ENCODE measurements at places on chromosomes 5 and 9. TPM values are rescaled to one million over a fixed set of nuclear protein-coding genes. Genes with fewer than 3 reads are reported as not detected.

DNA sequence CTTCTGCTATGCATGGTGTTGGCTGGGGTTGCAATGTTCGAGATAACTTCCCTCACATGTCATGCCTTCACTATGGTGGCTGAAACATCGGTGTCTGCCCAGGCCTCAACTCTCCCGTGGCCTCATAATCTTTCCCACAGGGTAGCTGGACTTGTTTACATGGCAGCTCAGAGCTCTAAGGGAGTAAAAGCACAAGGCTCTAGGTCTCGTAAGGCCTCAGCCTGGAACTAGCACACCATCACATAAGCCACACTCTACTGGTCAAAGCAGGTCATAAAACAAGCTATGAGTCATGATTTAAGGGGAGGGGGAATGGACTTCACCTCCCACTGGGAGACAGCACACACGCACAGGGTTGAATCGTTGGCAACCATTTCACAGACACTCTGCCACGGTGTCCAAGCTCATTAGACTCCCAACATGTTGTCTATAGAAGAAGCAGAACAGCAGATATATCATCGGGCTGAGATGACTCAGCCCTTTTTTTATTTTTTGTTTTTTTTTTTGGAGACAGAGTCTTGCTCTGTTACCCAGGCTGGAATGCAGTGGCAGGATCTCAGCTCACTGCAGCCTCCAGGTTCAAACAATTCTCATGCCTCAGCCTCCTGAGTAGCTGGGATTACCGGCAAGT is 66.8 kb upstream of the IL17B start:
- H3K4me3 ChIP-seq: no peak overlapping the region
- peak; percentile 63 for DNase-seq
- no peaks in the 10 kb centered on the region for H3K36me3 ChIP-seq
- H3K27ac ChIP-seq: peak overlapping the region; percentile 65
- peaks cover 24% of the 10 kb centered on the region for H3K4me1 ChIP-seq

GRCh38 chr5:38110130-38110529 is 148.2 kb upstream of the EGFLAM start:
- H3K27me3 ChIP-seq: no peaks in the 10 kb centered on the region
- no peak overlapping the region for H3K27ac ChIP-seq
- H3K4me1 ChIP-seq: peaks cover under 1% of the 10 kb centered on the region
- no peak overlapping the region for H3K4me3 ChIP-seq
- no peak for DNase-seq

DNA sequence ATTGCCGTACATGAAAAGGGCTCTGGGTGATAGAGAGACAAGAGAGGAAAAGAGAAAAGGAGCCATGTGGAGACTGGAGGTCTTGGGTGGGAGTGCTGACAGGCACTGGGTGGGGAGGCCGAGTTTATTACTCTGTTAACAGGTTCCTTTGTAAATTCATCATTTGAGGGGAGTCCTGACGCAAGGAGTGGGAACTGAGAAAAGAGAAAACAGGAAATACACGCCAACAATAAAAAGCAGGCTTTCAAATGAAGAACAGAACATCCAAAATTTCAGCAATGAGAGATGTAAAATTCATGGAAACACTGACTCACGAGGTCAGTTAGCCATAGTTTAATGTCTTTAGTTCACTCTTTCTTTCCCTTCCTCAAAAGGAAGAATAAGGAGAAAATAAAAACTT is 342.8 kb downstream of the TMEM167A start:
- no peak overlapping the region for H3K4me3 ChIP-seq
- no peaks in the 10 kb centered on the region for H3K27me3 ChIP-seq
- no peak overlapping the region for H3K27ac ChIP-seq
- no peak for DNase-seq

DNA sequence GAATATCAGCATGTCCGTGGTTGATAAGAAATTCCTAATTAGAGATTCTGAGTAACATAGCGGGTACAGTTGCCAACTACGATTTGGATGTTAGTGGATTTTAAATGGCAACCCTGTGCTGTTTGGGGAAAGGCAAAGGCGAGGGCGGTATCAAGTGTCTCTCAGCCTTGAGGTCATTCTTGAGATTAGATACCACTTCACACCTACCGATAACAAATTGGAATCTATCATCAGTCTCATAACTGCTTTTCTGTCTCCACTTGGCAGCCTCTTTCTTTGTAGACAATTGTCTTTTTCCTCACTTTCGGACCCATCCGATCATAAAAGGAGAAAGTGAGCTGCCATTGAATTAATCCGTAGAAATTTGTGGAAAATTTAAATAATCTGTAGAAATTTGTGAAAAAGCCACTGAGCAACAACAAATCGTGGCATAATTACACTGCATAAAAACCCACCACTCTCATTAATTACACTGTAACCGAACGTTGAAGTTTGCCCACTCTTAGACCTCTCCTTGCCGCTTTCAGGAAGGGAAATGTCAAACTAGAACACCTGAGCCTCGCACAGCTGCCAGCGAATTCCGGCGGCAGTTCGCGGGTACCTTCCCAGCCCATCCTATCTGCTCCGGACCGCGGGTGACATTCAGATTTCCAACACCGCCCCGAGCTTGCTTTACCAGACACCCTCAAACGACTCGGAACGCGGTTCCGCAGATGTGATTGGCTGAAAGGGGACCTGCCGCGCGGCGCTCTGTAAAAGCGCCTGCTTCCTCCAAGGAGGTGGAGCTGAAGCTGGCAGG is 849 bp upstream of the RGMB start:
- H3K4me1 ChIP-seq: peaks cover 6% of the 10 kb centered on the region
- peak overlapping the region; percentile 90 for H3K4me3 ChIP-seq
- no peaks in the 10 kb centered on the region for H3K27me3 ChIP-seq
- H3K36me3 ChIP-seq: no peaks in the 10 kb centered on the region
- DNase-seq: peak; percentile 76

- H3K27ac ChIP-seq: no peak overlapping the region
- no peak overlapping the region for H3K4me3 ChIP-seq
- H3K27me3 ChIP-seq: no peaks in the 10 kb centered on the region
- H3K36me3 ChIP-seq: no peaks in the 10 kb centered on the region
- H3K4me1 ChIP-seq: no peaks in the 10 kb centered on the region
These were observed 272.0 kb downstream of the MAN2A1 start for GRCh38 chr5:109961751-109962150.

DNA sequence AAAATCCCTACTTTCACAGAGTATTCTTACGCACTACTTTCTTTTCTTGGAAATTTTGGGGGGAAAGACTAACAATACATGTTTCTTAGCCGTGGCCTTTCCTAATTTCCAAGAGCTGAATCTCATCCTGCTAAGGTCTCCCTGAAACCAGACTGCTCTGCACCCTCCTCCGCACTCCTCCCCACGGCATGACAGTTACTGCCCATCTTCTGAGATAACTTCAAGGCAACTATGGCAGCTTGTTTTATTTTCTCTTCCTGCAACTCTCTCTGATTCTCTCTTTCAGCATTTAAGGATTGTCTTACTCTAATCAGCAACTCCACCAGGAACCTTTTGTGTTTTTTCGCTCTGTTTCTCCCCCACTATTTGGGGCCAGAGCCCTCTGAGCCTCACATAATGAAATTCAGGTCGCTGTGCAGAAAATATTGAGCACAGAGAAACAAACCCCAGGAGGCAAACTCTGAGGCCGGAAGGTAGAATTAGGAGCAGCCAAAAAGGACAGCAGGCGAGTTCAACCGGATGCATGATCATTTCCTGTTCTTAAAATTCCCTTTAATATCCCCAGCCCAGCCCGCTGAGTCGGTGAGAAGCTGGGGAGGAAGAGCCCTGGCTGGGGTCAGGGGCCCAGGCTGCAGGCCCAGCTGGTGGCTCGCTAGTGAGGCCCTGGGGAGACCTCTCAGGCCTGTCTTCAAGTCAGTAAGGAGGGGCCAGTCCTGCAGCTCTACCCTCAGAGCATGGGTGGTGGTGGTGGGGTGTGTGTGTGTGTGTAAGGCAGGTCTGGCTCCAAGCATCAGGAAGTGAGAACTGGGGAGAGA is 213.6 kb upstream of the S1PR3 start:
- no peak overlapping the region for H3K4me3 ChIP-seq
- no peaks in the 10 kb centered on the region for H3K27me3 ChIP-seq
- H3K27ac ChIP-seq: no peak overlapping the region
- peaks cover 18% of the 10 kb centered on the region for H3K4me1 ChIP-seq
- no peaks in the 10 kb centered on the region for H3K36me3 ChIP-seq

- H3K4me3 ChIP-seq: no peak overlapping the region
- no peak overlapping the region for H3K27ac ChIP-seq
- H3K36me3 ChIP-seq: no peaks in the 10 kb centered on the region
- no peak for DNase-seq
- peaks cover 5% of the 10 kb centered on the region for H3K4me1 ChIP-seq
- no peaks in the 10 kb centered on the region for H3K27me3 ChIP-seq
These were observed 293.2 kb upstream of the WWC1 start for GRCh38 chr5:167998148-167998767.

- no peak for DNase-seq
- H3K27ac ChIP-seq: no peak overlapping the region
- H3K36me3 ChIP-seq: peaks cover 3% of the 10 kb centered on the region
- no peaks in the 10 kb centered on the region for H3K4me1 ChIP-seq
- H3K4me3 ChIP-seq: no peak overlapping the region
These were observed 34.7 kb downstream of the DIMT1 start for GRCh38 chr5:62369039-62369438.

- DNase-seq: no peak
- no peaks in the 10 kb centered on the region for H3K4me1 ChIP-seq
- no peak overlapping the region for H3K4me3 ChIP-seq
- no peak overlapping the region for H3K27ac ChIP-seq
- no peaks in the 10 kb centered on the region for H3K36me3 ChIP-seq
These were observed 77.8 kb downstream of the GCNT4 start for GRCh38 chr5:74974451-74975091.

DNA sequence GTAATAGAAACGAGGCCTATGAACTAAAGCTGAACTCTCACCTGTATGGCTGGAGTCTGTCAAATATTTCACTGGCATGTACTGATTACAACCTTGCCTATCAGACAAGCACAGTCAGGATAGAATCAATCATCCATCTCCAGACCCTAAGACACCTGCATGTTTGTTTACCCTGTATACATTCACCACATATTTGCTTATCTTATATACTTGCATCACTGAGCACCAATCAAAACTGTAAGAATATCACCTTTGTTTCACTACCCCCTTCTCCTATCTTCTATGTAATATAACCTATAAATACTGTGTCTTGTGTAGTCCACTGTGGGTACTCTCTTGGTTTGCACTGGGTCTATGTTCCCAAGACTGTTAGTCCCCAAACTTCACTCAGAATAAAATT is 1085.7 kb downstream of the TAF11L14 start:
- no peaks in the 10 kb centered on the region for H3K36me3 ChIP-seq
- DNase-seq: no peak
- no peaks in the 10 kb centered on the region for H3K4me1 ChIP-seq
- no peak overlapping the region for H3K27ac ChIP-seq
- no peaks in the 10 kb centered on the region for H3K27me3 ChIP-seq
- no peak overlapping the region for H3K4me3 ChIP-seq

- no peaks in the 10 kb centered on the region for H3K36me3 ChIP-seq
- H3K4me3 ChIP-seq: no peak overlapping the region
- H3K4me1 ChIP-seq: peaks cover 2% of the 10 kb centered on the region
- no peak for DNase-seq
- no peak overlapping the region for H3K27ac ChIP-seq
These were observed 17.3 kb downstream of the ITGA1 start for GRCh38 chr5:52804981-52805380.

DNA sequence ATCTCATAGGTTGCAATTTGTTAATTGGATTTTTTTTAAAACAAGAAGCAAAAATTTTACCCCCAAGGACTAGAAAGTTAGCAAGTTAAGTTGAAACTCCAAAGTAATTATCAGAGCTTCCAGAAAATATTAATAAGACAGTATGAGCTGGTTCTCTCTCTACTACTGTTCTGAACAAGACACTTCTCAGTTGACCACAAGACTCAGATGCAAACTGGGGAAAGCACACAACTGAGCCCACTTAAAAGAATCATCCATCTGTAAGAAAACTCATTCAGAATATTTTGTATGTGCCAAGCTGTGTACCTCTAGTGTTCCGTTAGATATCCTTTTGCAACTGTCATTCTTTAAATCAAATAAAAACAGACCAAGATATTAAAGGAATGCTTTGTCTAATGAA is 60.0 kb downstream of the MAP1B start:
- H3K4me3 ChIP-seq: no peak overlapping the region
- H3K4me1 ChIP-seq: peaks cover 10% of the 10 kb centered on the region
- no peak overlapping the region for H3K27ac ChIP-seq
- no peak for DNase-seq

DNA sequence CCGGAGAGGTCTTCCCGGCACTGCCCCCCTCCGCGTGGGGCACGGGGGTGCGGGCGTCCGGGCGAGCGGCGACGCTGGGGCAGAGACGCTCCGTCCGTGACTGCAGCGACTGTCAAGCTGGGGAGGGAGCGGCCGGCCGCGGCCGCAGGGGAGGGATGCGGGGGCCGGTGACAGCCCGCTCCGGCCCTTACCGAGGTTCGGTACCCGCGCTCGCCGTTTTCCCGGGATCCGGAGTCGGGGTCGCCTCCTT is 400 bp downstream of the KDM4C start:
- peak overlapping the region; percentile 87 for H3K4me3 ChIP-seq
- no peak for DNase-seq
- peak overlapping the region; percentile 98 for H3K27ac ChIP-seq
- H3K4me1 ChIP-seq: peaks cover 7% of the 10 kb centered on the region
- H3K36me3 ChIP-seq: no peaks in the 10 kb centered on the region

- H3K27me3 ChIP-seq: no peaks in the 10 kb centered on the region
- no peaks in the 10 kb centered on the region for H3K36me3 ChIP-seq
- H3K4me1 ChIP-seq: no peaks in the 10 kb centered on the region
- H3K27ac ChIP-seq: no peak overlapping the region
- no peak for DNase-seq
These were observed 26.3 kb downstream of the SPATA31C1 start for GRCh38 chr9:87944096-87944495.

DNA sequence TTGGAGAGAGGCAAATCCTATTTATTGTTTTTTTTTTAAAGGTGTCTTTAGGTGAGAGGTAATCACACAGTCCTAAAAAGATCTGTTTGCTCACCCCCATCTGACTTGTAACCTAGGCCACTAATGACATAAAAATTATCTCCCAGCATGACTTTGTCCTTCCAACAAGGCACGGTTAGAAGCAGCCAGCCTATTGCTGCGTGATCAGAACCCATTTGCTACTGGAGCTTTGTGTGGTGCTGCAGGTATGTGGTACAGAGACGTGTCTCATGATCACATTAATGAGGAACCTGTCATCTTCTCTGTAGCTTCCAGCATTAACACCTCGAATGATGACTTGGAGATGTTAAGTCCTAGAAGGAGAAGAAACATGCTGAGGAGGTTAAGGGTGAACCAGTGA is 555.8 kb upstream of the TLE4 start:
- no peaks in the 10 kb centered on the region for H3K27me3 ChIP-seq
- no peak for DNase-seq
- no peaks in the 10 kb centered on the region for H3K4me1 ChIP-seq
- no peak overlapping the region for H3K27ac ChIP-seq

The SLC36A2 gene
- total RNA-seq: not detected

The PLEKHG4B gene
- total RNA-seq: 1.1 TPM

The RLN1 gene
- total RNA-seq: not detected

The MEIKIN gene
- total RNA-seq: not detected

The EGFLAM gene
- 17.1 TPM for total RNA-seq

The OR1N2 gene
- total RNA-seq: not detected

The NME5 gene
- total RNA-seq: 10.2 TPM

The BAAT gene
- not detected for total RNA-seq

The SPATA31E1 gene
- not detected for total RNA-seq

The PCDH12 gene
- total RNA-seq: 1.4 TPM

Data from ovary (tissue), 10 donors.